ENCODE measurements at places on chromosomes 11 and 22.
A peak's percentile ranks its signal among the peaks of the same experiment; 100 is the strongest.

DNA sequence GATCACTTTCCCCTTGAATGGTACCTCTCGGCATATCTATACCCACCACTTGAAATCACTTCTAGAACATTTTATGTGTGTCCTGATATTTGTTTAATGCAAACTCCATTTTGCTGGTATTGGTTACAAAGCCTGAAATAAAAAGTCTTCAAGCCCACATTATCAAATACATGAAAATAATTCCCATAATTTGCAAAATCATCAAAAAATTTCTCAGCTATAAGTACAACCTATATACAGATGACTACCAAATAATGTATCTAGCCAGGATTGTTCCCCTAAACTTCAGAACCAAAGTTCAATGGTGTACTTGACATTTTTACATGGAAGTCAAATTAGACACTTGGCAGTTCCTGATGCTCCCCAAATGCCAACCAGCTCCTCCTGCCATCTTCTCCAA is 71.8 kb downstream of the PRCP start:
- DNase-seq: no peak

- no peak for DNase-seq
These were observed 170.0 kb downstream of the LRRC4C start for GRCh38 chr11:41289408-41289807.

DNA sequence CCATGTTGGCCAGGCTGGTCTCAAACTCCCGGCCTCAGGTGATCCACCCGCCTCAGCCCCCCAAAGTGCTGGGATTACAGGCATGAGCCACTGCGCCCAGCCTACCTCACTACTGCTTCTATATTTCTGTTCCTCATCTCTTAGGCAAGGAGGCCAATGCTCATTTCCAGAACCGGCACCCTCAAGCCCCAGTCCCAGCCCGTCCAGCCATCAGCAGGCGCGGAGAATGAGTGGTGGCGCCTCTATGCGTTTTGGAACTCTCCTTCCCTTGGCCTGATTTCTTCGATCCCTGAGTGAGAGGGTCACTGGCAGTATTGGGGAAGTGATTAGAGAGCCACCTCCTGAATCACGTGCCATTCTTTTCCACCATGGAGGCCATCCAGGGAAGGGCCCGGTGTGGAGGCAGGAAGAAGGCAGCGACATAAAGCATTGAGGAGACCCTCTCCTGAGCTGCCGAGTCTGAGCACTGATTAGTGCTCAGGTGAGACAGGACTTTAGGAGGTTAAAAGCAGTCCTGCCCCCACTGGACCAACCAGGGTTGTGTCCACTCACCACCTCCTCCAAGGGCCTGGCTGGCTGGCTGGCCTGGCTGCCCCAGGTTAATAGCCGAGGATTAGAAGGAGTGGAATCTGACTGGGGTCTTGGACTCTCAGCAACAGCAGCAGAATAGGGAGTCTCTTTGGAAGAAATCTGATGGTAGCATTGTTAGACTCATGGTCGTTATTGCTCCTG is 8.7 kb downstream of the GRIK4 start:
- no peak for DNase-seq

DNA sequence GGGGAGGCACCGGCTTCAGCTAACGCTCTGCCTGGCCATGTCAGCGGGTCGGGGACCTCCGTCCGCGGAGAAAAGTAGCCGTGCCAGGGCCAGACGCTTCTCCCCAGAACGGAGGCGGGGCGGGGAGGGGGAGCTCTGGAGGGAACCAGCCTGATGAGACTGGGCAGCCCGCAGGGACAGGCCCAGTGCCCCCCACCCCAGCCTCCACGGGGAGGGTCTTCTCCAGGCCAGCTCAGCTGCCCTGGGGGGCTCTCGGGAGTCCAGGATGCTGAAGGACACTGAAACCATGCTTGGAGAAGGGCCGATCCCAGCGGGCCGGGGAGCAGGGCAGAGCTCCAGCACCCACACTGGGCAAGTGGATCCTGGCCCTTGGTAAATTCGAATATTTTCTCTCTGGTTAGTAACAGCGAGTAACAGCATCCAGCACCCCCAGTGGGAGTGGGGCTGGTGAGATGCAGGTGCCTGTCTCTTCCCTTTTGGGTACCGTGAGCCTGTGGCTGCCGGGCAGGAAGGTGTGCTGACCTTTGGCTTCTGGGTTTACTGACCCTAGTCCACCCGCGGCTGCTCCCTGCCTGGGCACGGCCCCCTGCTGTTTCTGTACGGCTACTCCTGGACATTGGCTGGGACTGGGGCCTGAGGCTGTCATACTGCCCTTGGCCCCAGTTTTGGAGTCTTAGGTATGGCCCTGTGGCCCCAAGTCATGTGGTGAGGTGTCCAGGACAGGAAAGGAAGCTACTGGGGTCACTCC is 35.8 kb downstream of the GRAMD4 start:
- DNase-seq: no peak

DNA sequence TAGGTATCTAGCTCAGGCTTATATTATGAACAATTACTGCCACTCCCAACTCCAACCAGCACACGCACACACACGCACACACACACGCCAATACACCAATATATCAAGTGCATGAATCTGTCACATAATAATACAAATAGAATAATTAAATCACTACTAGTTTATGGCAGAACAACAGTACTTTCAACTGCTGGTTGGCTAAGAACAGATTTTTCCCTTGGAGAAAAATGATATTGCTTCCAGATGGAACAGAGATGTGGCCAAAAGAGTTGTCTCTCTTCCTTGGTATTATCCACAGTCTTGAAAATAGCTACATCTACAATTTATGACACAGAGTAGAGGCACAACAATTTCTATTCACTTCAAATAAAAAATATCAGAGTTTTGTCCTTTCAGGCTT is 538.3 kb upstream of the FAT3 start:
- DNase-seq: no peak

DNA sequence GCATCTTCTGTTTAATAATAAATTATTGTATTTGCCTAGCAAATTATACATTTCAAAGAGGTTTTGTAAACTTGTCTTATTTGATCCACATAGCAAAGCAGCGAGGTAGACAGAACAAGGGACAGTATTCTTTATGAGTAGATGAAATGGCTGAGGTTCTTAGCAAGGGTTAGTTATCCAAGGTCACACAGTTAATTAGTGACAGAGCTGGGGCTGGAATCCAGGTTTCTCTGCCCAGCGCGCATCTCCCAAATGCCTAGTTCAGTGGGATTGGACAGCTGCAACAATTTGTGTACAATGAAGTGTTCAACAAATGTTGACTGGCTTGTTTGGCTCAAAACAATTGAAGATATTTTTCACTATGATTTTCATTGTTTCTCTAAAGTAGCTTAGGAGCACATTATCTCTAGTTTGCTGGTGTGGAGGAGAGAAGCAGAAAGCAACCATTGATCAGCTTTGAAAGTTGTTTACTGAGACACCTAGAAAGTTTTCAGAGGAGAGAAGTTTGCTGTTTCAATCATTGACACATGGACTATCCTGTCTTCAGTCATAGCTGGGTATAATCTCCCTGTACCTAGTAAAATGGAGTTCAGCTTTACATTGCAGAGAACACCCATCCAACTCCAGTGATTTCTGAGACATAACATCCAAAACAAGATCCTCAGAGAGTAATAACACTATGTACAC is 270.6 kb downstream of the FAT3 start:
- no peak for DNase-seq

GRCh38 chr11:72229336-72229924 is 4.9 kb downstream of the INPPL1 start:
- no peak for DNase-seq

DNA sequence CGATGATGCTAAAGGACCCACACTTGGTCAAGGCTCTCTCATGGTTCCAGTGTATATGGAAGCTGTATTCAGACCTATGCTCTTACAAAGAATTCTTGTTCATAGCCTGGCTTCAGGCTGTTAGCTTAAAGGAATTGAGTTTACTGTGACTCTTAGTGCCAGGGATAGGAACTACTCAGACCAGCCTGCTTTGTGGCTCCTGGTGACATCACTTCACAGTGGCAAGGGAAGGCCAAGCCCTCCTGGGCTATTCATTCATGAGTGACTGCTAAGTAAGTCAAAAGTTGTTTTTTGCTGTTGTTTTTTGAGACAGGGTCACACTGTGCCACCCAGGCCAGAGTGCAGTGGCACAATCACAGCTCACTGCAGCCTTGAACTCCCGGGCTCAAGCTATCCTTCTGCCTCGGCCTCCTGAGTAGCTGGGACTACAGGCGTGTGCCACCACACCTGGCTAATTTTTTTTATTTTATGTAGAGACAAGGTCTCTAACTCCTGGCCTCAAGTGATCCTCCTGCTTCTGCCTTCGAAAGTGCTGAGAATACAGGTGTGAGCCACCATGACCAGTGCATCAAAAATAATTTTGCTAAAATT is 9.6 kb downstream of the ART5 start:
- no peak for DNase-seq

- no peak for DNase-seq
These were observed 489 bp downstream of the NUP98 start for GRCh38 chr11:3796801-3797328.

DNA sequence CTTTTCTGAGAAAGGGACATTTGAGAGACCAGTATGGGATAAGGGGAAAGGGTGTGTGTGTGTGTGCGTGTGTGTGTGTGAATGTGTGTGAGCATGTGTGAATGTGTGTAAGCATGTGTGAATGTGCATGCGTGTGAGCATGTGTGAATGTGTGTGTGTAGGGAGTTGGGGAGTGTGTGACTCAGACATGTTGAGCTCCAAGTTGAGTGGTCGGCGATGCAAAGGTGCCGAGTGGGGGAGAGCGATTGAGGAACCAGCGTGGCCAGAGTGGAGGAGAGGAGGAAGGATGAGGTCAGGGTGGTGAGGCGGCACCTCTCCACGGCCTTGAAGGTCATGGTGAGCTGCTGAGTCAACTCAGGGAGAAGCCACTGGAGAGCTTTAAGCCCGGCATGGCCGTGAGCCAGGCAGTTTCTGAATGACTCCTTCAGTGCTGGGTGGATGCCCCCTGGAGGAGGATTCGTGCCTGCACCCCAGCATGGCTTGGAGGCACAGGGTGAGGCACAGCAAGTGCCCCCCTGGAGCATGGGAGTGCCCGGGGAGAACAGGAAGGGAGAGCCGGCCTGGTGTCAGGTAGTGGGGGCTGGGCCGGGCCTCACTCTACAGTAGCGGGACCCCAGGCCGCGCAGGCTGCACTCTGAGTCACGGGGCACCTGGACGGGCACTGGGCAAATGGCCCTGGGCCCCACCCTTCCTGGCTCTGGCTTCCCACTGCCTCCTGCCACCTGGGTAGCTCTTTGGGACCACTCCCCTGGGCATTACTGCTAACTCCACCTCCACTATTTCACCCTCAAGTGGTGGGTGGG is 8.2 kb upstream of the CCDC88B start:
- no peak for DNase-seq

DNA sequence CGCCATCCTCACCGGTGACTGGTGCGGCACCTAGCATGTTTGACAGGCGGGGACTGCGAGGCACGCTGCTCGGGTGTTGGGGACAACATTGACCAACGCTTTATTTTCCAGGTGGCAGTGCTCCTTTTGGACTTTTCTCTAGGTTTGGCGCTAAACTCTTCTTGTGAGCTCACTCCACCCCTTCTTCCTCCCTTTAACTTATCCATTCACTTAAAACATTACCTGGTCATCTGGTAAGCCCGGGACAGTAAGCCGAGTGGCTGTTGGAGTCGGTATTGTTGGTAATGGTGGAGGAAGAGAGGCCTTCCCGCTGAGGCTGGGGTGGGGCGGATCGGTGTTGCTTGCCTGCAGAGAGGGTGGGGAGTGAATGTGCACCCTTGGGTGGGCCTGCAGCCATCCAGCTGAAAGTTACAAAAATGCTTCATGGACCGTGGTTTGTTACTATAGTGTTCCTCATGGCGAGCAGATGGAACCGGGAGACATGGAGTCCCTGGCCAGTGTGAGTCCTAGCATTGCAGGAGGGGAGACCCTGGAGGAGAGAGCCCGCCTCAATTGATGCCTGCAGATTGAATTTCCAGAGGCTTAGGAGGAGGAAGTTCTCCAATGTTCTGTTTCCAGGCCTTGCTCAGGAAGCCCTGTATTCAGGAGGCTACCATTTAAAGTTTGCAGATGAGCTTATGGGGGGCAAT is 1.1 kb downstream of the NEAT1 start:
- DNase-seq: no peak

- DNase-seq: no peak
These were observed 184.2 kb downstream of the BRD1 start for GRCh38 chr22:49643466-49643865.

GRCh38 chr11:2302306-2302895 is 588 bp downstream of the TSPAN32 start:
- DNase-seq: no peak

- no peak for DNase-seq
These were observed 13.7 kb downstream of the ARAP1 start for GRCh38 chr11:72738199-72739141.

- DNase-seq: no peak
These were observed 5.9 kb downstream of the SPI1 start for GRCh38 chr11:47372422-47372821.

GRCh38 chr11:26835611-26836010 is 113.8 kb upstream of the SLC5A12 start:
- DNase-seq: no peak

GRCh38 chr22:45628515-45628914 is 43.1 kb upstream of the ATXN10 start:
- no peak for DNase-seq

GRCh38 chr11:77123591-77123990 is 4.5 kb upstream of the MYO7A start:
- no peak for DNase-seq

DNA sequence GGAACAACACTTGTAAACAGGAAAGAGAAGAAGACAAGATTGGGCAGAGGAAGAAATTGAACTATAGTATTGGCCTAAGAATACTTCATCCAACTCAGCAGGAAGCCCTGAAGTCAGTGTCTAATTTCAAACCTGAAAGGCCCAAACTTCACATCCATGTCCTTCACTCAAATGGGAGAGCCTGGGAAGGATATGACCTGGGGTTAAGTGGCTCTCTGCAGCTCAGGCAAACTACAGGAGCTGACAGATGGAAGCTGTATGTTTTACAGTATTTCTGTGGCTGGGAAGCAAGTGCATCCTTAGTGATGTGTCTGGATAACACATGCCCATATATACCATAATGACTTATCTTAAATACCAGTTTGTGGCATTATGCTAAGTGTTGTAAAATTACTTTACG is 196.2 kb downstream of the SOX6 start:
- peak; percentile 23 for DNase-seq

GRCh38 chr11:69950120-69950519 is 128.0 kb upstream of the ANO1 start:
- DNase-seq: no peak

GRCh38 chr11:71327156-71328085 is 75.0 kb upstream of the SHANK2 start:
- no peak for DNase-seq

- DNase-seq: no peak
These were observed 414 bp upstream of the MIEF1 start for GRCh38 chr22:39501644-39502108.

- no peak for DNase-seq
These were observed 41.0 kb upstream of the PARVG start for GRCh38 chr22:44139773-44140172.
